Cardiac atrium fibroblast (primary cell): ENCODE measurements at places on chromosomes 16 and 17. TPM values are rescaled to one million over a fixed set of nuclear protein-coding genes. Genes with fewer than 3 reads are reported as not detected.

TMIGD1 gene
- not detected in 2 replicates for total RNA-seq

SOX8 gene
- 2.8 and 5.4 TPM in 2 replicates for total RNA-seq

ZP2 gene
- not detected in 2 replicates for total RNA-seq

ZKSCAN2 gene
- total RNA-seq: 2.0 and 3.2 TPM in 2 replicates

KRT24 gene
- not detected in 2 replicates for total RNA-seq

PKMYT1 gene
- 5.8 and 14.6 TPM in 2 replicates for total RNA-seq

TPPP3 gene
- not detected in 2 replicates for total RNA-seq

MLKL gene
- 4.3 and 10.0 TPM in 2 replicates for total RNA-seq

TEX19 gene
- not detected in 2 replicates for total RNA-seq

PRSS33 gene
- total RNA-seq: not detected in 2 replicates

CHST6 gene
- total RNA-seq: 0.72 and 0.97 TPM in 2 replicates
